ENCODE measurements at places on chromosomes 5 and 9.

DNA sequence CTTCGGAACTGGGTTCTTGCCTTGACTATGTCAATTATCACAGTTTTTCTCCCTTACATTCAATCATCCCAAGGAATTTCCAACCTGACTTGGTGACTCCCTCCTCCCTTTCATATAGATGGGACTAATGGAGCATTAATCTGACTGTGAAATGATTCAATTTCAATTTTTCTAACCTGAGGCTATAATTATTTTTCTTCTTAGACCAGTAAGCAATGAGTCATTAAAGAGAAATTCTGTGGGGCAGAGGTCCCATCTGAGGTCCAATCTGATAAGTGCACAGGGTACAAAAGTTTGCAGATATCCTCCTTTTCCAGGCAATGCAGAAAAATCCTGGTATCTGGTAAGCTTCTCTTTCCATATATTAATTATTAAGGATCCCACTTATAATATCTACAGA lies 18.9 kb downstream of the PDE4D start:
- no peak for DNase-seq

DNA sequence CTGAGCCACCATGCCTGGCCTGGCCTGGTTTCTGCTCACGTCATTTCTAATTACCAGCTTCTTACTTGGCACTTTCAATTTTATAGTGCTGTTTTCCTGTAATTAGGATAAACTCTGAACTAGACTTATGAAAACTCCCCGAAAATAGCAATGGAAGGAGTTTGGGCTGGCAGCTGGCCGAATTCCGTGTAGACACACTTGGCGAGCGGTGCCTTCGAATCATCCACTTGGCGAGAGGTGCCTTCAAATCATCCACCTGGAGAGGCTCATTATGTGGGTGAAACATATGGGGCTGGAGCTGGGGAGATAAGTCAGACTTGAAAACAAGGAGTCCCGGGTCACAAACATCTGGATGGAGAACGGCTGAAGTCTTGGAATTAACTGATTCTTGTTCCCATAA lies 203.7 kb downstream of the ROR2 start:
- no peak for DNase-seq

GRCh38 chr9:105254226-105254625 lies 9.8 kb downstream of the SLC44A1 start:
- no peak for DNase-seq

- no peak for DNase-seq
Observed at GRCh38 chr5:151492729-151493128, 45.3 kb downstream of the SLC36A1 start.

GRCh38 chr5:180283026-180283615 lies 8.8 kb downstream of the MAPK9 start:
- no peak for DNase-seq

DNA sequence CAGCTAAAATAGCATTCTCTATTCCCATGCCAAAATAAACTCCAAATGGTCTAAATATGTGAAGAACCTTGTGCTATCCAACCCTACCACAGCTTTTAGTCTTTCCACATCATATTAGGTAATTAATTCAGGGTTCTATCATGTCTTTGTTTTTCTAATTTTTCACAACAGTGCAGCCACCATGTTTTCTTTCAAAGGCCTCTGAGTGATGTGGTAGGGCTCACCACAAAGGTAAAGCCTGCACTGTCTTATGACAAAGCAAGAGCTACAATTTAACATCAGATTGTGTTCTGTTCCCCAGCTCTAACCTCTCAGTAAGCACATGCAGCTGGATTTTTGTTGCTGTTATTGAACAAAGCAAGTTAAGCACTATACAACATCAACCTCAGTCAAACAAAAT lies 52.4 kb downstream of the MEF2C start:
- no peak for DNase-seq

- no peak for DNase-seq
Observed at GRCh38 chr5:96863949-96864584, 12.2 kb upstream of the ERAP2 start.

- DNase-seq, result peak; percentile 35
Observed at GRCh38 chr5:32507738-32508434, 63.3 kb upstream of the ZFR start.

GRCh38 chr9:133945314-133945975 lies 46.7 kb downstream of the VAV2 start:
- no peak for DNase-seq

GRCh38 chr9:33884856-33885701 lies 68.1 kb downstream of the UBE2R2 start:
- DNase-seq, result peak; percentile 43

- peak; percentile 53 for DNase-seq
Observed at GRCh38 chr9:69121155-69122081, 52.7 kb upstream of the TJP2 start.
